CD4-positive, alpha-beta memory T cell (primary cell): ENCODE measurements at places on chromosomes 2 and 18. TPM values are rescaled to one million over a fixed set of nuclear protein-coding genes. Genes with fewer than 3 reads are reported as not detected.

DNA sequence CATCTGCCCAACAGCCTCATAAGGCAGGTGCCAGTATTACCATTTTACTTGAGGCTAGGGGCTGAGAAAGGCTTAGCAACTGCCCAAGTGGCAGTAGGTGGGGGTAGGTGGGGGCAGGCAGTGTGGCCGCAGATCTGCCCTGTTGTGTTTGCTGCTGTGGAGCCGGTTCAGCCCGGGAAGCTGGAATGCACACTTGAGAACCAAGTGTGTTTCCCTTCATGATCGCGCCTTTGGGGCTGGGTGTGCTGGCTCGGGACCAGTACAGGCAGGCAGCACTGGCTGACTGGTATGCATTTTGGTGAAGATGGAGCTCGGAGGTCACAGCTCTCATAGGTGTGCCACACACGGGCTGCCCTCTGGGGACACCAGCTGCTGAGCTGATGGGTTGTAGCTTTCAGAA, 85.1 kb downstream of the CABLES1 start:
- DNase-seq = no peak

GRCh38 chr2:120814352-120814751, 78.7 kb downstream of the GLI2 start:
- no peak for DNase-seq

GRCh38 chr2:150143087-150143536, 344.4 kb downstream of the RND3 start:
- DNase-seq = no peak

Gene HOXD13
- not detected for total RNA-seq
